ENCODE measurements at places on chromosomes 13 and 19. TPM values are rescaled to one million over a fixed set of nuclear protein-coding genes. Genes with fewer than 3 reads are reported as not detected.

Gene PDX1
- not detected for polyA plus RNA-seq

Gene ZFP30
- polyA plus RNA-seq, result 21.1 TPM

Gene TEAD2
- 86.5 TPM for polyA plus RNA-seq

Gene CGB5
- polyA plus RNA-seq, result 0.18 TPM

Gene RDH8
- polyA plus RNA-seq, result not detected

Gene GDF15
- polyA plus RNA-seq, result 1.1 TPM

Measured in left renal pelvis (tissue), 4 donors.